ENCODE measurements at places on chromosomes 2 and 18. TPM values are rescaled to one million over a fixed set of nuclear protein-coding genes. Genes with fewer than 3 reads are reported as not detected.

The CCDC121 gene
- 6.1 TPM for total RNA-seq

The IL1RL2 gene
- not detected for total RNA-seq

The GAL3ST2 gene
- not detected for total RNA-seq

The PARD3B gene
- 6.8 TPM for total RNA-seq

The WIPF1 gene
- total RNA-seq = 16.3 TPM

The ACMSD gene
- not detected for total RNA-seq

The CFC1 gene
- total RNA-seq = not detected

The TBR1 gene
- not detected for total RNA-seq

The C2orf81 gene
- total RNA-seq = 0.62 TPM

The SLC19A3 gene
- 2.1 TPM for total RNA-seq

- DNase-seq = no peak
Measured at GRCh38 chr2:106075048-106075447, 119.1 kb downstream of the UXS1 start.

DNA sequence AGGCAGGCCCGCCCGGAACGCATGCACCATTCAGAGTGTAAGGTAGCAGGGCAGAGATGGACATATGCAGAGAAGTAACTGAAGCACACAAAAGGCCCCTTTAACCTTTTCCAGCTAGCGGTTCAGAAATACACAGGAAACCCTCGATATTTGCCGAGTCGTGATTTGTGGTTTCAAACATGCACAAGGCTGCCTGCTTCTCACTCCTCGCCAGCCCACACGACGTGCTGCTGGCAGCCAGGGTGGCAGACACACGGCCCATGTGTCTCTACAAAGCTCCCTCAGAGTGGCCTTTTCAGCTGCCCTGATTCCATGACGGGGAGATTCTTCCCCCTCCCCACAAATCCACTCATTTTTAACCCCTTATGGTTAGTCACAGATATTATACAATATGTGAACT is 23.6 kb downstream of the ZBTB7C start:
- no peak for DNase-seq

DNA sequence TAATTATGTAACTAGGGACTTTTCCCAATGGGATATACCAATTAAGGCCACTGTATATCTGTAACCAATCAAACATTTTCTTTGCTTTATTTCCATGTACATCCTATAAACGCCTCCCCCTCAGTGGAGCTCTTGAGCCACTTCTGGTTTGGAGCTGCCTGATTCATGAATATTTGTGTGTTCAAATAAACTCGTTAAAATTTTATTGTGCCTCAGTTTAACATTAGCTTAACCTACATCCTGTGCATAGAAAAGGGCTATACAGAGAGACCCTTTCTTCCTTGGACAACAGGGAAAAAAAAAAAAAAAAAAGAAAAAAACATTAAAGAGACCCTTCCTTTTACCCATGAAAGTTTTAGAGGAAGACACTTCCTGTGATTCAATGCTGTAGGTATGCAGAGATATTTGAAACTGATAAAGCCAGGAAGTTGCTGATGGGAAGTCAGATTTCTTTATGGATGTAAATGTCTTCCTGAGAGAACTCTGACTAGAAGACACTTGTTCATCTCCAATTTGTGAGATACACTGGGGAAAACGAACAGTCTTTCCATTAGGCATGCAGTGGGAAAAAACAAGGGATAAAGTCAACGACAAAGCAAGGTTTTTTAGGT is 614.6 kb upstream of the SOX11 start:
- DNase-seq = no peak

GRCh38 chr2:144747571-144747970 is 227.7 kb upstream of the ZEB2 start:
- no peak for DNase-seq

GRCh38 chr2:29700560-29700959 is 220.8 kb downstream of the ALK start:
- no peak for DNase-seq

DNA sequence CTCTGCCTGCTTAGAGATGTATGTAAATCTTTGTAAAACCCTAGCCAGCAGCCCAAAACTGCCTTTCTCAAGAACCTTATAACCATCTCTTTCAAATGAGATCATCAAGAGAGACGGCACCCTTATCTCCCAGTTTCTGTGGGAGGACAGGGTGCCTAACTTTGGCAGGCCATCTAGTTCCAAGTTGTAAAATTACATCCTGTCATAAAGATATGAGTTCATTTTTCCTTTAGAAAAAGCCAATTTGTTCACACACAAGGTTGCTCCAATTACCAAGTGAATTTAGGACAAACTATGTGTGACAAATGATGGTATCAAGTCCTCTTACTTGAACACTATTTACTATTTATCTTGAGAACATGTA is 65.3 kb downstream of the MEMO1 start:
- DNase-seq = no peak

- DNase-seq = no peak
Measured at GRCh38 chr2:154408786-154409185, 289.7 kb upstream of the KCNJ3 start.

DNA sequence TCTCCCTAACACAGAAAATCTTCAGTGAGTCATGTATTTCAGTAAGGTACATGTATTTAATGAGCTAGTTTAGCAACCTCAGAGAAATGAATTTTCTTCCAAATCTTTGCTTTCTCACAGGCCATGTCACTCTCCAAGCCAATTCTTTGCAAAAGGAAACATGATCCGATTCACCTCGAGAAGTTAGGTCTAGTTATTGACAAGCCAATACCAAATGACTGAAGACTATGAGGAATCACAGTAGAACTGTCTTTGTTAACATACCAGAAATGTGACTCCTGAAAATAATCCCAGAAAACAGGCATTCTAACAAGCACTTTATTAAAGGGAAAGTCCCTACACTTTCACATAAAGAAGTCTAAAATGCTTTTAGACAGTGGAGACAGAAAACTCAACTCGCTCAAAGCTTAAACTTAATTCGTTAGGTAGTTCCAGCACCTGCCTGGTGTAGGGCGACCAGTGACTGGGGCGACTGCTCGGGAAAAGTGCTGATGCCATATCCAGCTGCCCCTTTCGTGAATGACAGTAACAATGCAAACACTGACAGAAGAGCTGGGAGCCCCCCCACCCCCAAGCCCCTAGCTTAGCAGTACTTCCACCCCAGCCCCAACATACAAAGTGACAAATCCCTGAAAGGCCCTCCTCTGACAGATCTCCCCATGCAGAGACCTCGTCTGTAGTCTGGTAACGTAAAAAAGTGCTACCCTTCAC is 1.8 kb downstream of the MEMO1 start:
- DNase-seq = no peak

DNA sequence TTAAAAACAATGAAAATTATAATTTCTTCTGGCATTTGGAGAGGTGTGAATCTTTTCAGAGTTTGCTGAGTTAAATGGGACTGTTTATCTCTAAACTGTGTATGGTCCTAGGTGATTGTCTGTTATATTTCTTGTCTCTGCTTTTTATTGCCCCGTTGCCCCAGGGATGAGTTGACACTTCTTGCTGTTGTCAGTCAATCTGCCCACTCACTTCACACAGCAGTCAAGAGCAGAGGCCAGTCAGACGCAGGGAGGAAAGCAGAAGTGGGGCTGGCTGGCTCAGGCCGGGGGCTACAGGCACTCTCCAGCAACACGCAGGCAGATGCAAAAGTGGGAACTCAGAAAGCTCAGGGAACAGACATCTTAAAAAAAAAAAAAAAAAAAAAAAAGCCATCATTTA is 365.2 kb downstream of the CLIP4 start:
- no peak for DNase-seq

- no peak for DNase-seq
Measured at GRCh38 chr2:212882626-212883025, 268.8 kb downstream of the IKZF2 start.

All from Right ventricle myocardium superior (tissue), 1 donor.